ENCODE measurements at places on chromosomes 11 and 22.
A peak's percentile ranks its signal among the peaks of the same experiment; 100 is the strongest.

- no peak for DNase-seq
Measured at GRCh38 chr11:110199184-110199981, 97.0 kb downstream of the RDX start.

DNA sequence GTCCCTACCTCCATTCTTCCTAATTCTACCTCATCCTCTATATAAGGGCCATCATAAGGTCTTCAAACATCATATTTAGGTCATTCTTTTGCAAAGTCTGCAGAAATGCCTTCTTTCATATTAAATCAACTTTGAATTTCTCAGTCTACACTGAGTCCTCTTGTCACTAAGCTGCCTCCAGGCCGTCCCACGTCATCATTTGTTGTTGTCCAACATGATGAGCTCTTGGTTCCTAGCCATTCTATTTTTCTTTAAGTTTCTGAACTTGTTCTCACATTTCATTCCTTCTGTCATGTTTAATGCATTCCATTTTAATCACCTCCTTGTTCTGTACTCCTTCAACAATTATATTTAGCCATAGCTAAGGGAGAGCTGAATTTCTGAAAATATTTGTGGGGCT lies 59.2 kb upstream of the PGR start:
- no peak for DNase-seq

DNA sequence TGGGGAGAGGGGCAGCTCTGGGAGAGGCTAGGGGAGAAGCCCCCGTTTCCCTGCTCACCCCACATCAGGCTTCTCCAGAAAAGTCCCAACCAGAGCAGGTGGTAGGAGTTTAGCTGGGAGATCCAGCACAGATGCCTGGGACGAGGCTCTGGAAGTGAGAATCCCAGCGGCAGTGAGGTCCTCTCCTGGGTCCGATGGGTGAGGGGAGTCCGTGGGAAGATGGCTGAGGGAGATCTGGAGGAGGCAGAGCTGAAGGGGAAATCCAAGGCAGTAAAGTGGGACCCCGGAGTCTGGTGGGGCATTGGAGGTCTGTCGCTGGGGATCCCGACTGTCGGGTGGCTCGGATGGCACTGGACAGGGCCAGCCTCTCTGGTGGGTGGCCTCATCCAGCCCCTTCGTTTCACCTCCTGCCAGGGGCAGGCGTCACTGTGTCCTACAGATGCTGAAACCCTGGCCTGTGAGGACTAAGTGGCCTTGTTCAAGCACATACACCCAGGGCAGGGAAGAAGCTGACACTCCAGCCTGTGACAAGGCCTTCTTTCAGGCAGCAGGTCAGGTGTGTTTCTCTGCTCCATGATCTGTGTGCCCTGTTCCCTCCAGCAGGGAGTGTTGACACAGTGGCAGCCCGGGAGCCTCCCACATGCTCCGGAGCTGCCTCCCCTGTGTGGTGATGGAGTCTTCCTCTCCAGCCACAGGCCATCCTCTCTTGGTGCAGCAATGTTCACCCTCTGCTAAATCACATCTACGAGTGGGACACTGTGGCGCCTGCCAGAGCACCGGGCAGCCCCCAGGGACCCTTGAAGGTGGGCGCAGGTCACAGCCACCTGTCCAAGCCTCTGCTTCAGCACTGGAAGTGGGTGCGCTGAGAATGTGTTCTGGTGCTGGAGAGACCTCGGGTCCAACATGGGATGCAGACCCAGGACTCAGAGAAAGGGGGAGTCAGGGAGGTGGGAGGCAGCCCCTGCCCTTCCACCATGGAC lies 850.8 kb downstream of the BRD1 start:
- no peak for DNase-seq

GRCh38 chr11:75745807-75746206 lies 22.8 kb upstream of the DGAT2 start:
- no peak for DNase-seq

DNA sequence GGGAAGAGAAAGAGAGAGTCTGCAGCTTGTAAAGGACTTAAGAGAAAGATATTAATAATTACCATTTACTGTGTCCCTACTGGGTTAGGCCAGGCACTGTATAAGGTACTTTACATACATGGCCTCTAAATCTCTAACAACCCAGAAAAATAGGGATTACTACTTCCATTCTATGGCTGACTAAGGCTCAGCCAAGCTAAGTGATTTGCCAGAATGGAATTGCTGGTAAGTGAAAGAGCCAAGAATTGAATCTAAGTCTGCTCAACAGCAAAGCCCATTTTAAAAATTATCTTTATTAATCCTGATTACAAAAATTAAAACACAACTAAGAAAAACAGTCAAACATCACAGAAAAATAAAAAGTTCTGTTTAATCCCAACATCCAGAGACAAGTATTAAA lies 21.4 kb downstream of the XRRA1 start:
- DNase-seq = no peak

DNA sequence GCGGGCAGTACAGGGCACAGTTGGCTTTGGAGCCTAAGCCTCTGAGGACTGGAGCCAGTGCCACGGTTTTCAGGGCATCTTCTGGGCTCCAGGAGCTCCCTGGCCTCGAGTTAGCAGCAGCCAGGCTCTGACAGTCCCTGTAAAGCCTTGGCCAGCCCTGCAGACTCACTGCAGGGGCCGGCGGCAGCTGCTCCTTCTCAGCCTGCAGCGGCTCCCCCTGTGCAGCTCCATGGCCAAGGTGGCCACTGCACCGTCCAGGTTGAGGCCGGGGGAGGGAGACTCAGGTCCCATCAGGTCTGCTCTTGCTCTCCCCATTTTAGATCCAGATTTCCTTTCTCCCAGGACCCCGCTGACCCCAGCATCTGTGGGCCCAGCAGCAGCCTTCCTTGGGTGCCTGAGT lies 1461.1 kb downstream of the BRD1 start:
- DNase-seq = no peak

DNA sequence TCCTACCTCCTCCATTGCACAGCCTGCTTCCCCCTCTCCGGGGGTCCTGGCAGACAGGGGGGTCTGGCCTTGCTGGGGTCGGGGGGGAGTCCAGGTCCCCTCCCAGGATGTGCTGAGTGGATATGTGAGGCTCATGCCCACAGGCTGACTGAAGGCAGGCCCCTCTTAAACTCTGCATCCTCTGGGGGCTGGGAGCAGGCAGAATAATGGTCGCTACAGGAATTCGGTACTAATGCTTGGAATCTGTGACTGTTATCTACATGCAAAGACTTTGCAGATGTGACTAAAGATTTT lies 1.6 kb upstream of the SUN2 start:
- no peak for DNase-seq

DNA sequence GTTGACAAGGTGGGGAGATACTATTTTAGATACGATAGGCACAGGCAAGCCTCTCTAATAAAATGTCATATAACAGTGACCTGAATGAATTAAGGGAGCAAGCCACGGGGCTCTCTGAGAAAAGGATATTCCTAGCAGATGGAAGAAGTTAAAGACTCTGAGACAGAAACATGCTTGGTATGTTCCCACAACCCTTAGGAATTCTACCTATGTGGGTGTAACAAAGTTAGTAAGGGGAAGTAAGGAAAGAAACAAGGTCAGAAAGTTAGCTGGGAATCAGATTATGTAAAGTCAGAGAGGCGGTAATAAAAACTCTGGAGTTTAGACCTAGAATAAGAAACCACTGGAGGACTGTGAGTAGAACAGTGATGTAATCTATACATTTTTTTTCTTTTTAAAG lies 59.7 kb upstream of the GDPD4 start:
- peak; percentile 79 for DNase-seq

DNA sequence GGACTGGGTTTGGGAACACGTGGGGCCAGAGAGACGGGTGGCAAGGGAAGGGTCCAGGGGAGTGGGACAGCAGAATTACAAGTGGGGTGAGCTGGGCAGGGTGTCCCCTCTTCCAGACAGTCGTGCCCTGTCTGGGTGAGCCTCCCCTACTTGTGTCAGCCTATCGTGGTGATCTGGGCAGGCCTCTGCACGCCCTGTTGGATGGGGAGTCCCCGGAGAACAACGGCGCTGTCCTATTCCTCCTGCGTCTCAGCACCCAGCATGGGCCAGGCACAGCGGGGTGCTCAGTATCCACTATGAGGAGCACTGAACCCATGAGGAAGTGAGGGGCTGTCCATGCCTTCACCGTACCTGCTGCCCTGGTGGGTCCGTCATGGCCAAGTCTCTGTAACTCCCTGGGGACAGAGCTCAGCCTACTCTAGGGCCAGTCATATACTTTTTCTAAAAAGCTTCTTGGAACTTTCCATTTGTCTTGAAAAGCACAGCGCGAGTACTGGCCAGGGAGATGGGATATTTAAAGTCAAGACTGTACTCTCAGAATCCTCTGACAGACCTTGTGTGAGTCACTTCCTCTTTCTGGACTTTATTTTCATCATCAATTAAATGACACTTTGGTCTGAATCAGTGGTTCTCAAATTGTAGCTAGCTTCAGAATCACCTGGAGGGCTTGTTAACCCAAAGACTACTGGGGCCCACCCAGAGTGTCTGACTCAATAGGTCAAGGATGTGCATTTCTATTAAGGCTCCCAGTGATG lies 81.7 kb upstream of the NECTIN1 start:
- DNase-seq = no peak

GRCh38 chr11:12174128-12174476 lies 63.7 kb downstream of the MICAL2 start:
- no peak for DNase-seq

GRCh38 chr22:34437140-34437539 lies 516.9 kb upstream of the LARGE1 start:
- no peak for DNase-seq

GRCh38 chr11:123103326-123103980 lies 41.5 kb upstream of the HSPA8 start:
- peak; percentile 91 for DNase-seq

- DNase-seq = no peak
Measured at GRCh38 chr11:5336331-5336730, 7.0 kb downstream of the OR51B5 start.

All from fibroblast of skin of scalp (primary cell).